ENCODE measurements at places on chromosomes 13 and 19.

GRCh38 chr13:33090755-33091414 is 74.7 kb downstream of the KL start:
- DNase-seq, result no peak

DNA sequence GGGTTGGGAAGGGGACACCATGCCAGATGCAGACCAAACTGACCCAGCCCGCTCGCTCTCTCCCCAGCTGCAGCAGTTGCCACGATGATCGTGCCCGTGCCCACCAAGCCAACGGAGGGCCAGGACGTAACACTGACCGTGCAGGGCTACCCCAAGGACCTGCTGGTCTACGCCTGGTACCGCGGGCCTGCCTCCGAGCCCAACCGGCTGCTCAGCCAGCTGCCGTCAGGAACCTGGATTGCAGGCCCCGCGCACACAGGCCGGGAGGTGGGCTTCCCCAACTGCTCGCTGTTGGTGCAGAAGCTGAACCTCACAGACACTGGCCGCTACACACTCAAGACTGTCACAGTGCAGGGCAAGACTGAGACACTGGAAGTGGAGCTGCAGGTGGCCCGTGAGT is 8.8 kb downstream of the CEACAM16 start:
- no peak for DNase-seq

GRCh38 chr19:38695317-38695683 is 47.9 kb downstream of the ACTN4 start:
- DNase-seq, result no peak

GRCh38 chr19:13255041-13255718 is 105.0 kb downstream of the IER2 start:
- DNase-seq, result no peak

DNA sequence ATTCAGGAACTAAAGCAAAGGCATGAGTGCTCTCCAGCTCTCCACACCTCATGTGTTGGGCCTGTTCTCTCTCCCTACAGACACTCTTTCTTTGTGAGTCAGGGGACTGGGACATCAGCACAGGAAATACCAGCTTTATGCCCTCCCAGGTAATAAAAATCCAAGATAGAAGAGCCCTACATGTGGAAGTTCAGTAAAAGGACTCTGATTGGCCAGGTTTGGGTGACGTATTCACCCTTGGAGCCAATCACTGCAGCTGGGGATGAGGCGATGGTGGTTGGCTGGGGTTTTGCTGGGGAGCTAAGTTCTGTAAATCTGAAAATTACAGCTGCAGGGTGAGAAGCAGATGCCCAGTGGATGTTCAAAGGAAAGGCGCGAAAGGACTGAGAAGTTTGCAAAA is 32.5 kb downstream of the CCDC70 start:
- no peak for DNase-seq

DNA sequence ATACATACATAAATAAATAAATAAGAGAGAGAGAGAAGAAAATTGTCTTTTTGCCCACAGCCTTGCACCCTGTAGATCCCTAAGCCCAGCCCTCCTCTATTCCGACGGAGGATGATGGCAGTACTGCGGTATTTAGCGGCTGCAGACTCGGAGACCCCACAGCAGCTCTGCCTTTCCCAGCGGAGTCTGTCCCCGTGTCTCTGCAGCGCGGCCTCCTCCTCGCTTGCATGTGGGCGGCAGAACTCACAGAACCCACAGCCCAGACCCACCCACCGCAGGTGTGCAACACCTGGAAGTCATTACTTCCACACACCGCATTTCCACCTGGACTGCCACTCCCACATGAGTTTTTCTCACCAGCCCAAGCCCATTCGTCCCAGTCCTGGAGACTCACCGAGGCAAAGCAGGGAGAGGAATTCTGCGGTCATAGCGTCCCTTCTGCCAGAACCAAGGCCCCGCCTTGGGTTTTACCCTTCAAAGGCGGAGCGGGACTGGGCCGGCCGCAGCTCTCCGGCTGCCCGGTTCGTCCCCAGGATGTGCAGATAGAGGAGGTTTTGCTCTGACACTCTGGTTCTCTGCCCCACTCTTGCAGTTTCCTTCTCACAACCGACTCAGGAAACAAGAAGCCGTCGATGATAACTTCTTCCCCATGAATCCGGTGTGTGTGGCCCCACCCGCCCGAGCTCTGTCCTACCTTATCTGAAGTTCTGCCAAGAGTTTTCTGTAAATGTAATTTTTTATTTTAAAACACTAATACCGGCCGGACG is at the start of gene VSTM1:
Gene VSTM1, minus strand, starts transcription at position 548 of the 767 bp plus-strand sequence. Its CDS starts 120 bp downstream, at position 428.
- DNase-seq, result no peak

GRCh38 chr19:47776568-47776967 is 1.9 kb upstream of the SELENOW start:
- no peak for DNase-seq
